Fibroblast of skin of scalp (primary cell): ENCODE measurements at places on chromosomes 13 and 19.

DNA sequence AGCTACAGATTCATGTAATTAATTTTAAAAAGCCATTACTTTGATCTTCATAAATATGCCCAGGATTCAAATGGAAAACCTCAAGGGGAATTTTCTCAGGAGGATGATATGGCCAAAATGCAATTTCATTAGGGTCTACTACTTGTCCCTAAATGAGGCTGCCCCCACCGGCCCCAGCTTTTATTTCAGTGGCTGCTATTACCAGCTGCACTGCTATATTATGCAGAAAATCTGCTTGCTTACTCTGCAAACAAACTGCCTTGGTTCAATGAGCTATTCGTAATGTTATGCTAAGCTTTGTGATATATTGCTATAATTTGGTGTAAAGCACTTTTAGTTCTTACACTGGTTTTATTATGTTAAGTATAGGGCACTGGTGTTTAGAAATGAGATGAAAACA is 137.3 kb upstream of the TMTC4 start:
- DNase-seq, result no peak

GRCh38 chr19:4896372-4896771 is 6.3 kb downstream of the ARRDC5 start:
- DNase-seq, result peak; percentile 14

- DNase-seq, result no peak
These were observed 1.1 kb upstream of the WTIP start for GRCh38 chr19:34480491-34480890.

- peak; percentile 68 for DNase-seq
These were observed 5.9 kb upstream of the GDF15 start for GRCh38 chr19:18379803-18380747.

GRCh38 chr19:6099599-6099998 is 10.7 kb downstream of the RFX2 start:
- no peak for DNase-seq

DNA sequence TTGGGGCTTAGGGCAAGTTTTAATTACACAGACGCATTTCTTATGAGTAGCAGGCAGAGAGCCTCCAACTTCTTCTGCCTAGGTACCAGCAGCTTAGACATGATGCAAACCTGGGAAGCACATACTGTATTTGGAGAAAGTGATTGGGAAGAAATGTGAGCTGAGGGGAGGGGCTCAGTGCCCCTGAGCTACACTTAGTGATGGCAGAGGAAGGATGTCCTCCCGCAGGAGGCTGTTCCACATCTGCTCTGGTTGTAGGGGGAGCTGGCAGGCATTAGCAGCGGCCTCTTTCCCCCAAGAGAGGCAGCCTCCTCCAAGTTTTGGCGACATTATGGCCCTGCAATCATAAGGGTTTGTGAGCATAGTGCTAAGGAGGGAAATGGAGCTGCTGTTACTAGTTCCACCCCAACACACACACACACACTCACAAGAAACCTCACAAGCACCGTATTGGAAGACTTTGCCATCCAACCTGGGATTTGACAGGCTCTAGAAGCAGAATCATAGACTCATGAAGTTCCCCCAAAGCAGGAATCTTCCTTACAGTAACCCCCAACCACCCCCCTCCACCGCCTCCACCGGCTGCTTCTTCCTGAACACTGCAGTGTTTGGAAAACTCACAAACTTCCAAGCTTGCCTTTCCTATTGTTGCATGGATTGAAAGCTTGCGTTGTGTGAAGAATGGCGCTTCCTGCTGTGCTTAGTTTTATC is 3.3 kb downstream of the ALOX5AP start:
- DNase-seq, result no peak

DNA sequence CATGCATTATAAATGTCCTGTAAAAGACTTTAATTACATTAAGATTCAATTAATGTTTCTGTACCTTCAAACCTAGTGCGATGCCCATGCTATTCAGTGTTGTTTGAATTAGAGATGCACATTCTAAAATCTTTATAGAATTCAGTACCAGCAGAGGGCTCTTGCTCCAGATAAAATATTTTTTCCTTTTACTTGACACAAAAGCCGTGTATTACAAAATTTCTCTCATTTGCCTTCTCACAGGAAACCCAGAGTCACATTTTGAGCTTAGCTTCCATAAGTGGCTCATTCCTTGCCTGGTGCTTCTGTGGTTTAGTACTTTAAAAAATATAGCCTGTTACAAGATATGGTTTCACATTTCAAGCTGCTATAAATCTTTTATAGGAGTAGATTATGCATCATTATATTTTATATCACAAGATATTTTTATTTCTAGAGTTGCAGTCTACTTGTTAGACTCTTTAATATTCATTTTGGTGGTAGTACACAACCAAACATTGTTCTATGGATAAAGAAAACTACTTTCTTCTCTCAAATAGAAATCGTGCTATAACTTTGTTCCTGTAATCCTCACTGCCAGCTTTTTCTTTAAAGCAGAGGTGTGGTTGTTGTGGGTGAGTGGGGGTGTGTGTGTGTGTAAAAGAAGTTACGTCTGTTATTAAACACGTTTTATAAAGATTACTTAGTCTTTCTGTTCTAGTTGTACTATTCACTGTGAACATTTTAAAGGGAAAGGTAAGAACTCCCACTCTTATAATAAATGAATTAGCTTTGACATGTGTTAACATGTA is 101.4 kb downstream of the RNF17 start:
- DNase-seq, result no peak

DNA sequence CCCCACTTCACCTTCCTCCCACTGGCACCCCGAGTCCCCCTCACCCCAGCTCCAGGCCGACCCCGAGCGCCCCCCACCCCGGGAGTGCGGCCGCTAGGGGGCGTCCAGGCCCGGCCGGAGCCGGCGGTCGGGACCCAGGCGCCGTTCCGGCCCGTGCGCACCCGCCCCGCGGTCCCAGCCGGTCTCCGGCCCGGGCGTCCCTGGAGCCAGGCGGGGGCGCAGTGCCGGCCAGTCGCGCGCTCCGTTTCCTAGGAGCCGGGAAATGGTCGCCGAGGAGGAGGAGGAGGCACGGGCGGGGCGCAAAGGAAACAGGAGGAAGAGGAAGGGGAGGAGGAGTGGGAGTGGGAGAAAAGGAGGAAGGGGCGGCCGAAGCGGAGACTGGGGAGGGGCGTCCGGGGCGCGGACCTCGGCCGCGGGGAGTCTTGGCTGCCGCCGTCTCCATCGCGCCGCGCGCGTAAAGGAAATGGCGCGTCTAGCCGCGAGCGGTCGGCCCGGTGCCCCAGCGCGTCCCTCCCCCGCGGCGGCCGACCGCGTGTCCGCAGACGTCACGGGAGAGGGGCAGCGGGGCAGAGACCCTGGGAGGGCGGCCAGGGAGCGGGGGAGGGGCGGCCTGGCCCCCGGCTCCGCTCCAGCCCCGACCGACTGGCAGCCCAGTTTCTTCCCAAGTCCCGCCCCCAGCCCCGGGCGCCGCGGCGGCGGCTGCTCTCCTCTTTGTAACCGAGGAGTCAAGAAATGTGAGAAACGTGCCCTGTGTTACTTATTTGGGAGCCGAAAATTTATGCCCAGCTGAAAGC is 1.1 kb upstream of the KCTD15 start:
- DNase-seq, result peak; percentile 93

DNA sequence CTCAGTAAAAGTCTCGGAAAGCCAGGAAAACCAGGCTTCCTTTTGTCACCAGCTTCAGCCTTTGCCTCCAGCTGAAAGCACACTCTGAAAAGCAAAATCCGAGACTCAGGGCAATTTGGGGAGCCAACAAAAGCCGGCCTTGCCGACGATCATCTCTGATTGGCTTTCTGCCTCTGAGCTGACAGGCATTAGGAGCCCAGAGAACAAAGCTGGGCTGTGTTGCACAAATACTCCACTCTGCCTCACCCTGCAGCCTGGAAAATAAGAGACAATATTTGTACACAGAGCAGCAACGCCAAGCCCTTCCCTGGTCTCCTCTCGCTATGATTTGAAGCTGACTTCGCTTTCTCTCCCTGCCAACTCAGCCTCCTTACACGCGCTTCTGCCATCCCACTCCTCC is 46.9 kb downstream of the CACNA1A start:
- DNase-seq, result no peak

DNA sequence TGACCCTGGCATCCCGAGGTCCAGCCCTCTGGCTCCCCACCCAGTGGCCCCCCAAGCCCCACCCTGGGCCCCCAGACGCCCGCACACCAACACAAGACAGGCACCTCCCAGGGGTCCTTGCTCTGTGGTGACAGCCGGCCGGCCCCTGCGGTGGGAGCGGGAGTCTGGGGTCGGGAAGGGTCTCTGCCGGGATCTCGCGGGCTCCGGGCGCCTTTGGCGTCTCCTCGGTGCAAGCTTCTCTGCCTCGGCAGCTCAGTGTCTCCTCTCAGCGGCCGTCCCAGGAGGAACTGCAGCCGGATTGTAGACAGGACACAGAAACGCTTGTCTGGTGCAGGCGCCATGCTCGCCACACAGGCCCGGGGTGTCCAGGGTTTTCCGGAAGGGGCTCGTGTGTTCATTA is 43.7 kb downstream of the TMEM255B start:
- peak; percentile 17 for DNase-seq

DNA sequence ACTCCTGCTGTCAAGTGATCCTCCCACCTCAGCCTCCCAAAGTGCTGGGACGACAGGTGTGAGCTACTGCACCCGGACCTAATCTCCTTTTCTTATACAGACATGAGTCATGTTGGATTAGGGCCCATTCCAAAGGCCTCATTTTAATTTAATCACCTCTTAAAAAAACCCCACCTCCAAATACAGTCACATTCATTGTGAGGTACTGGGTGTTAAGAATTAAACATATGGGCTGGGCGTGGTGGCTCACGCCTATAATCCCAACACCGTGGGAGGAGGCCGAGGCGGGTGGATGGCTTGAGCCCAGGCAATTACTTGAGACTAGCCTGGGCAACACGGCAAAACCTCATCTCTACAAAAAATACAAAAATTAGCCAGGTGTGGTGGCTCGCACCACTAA is 46.6 kb downstream of the PIN1 start:
- DNase-seq, result no peak

DNA sequence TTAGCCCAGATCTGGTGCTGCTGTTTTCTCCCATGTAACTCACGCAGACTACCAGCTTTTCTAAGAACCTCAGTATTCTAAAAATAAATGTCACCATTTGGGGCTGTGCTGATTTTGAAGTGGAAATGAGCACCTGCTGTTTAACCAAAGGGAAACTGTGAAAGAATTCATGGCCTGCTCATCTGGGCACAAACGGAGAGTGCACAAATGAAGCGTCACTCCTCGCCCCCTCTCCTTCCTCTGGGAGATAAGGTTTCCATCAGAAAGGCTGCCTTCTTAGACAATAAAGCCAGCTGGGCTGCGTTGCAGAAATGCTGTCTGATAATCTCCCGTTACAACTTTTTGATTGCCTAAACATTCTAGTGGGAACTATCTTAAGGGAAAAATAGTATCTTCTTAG is 73.7 kb upstream of the SLC15A1 start:
- DNase-seq, result no peak

GRCh38 chr13:47990427-47990826 is 10.6 kb downstream of the SUCLA2 start:
- no peak for DNase-seq

DNA sequence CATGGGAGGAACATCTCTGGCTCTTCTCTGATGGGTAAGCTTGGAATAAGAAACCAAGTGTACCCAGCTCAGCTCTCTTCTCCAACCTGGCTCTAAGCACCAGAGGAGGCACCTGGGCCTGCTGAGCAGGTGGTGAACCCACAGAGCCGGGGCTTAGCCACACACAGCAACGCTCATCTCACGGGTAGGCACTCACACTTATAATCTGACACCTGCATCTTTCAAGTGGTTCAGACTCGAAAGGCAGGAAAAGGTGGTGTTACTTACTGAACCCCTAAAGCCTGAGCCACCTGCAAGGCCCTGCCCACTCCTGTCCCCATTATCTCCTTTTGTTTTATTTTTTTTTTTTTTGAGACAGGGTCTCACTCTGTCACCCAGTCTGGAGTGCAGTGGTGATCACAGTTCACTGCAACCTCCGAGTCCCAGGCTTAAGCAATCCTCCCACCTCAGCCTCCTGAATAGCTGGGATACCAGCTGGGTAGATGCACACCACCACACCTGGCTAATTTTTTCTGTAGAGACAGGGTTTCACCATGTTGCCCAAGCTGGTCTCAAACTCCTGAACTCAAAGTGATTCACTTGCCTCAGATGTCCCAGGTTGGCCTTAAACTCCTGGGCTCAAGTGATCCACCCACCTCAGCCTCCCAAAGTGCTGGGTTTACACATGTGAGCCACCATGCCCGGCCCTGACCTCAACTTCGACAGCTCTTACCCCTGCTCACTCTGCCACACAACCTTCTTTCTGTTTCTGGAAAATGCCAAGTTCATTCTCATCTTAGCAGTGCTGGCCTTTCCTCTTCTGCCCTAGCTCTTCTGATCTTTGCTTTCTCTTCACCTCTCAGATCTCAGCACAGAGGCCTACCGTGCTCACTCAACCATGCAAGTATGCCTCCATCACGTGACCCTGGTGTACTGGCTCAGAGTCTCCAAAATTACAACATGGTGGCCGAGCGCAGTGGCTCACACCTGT is 9.7 kb downstream of the FBXL12 start:
- no peak for DNase-seq

- peak; percentile 54 for DNase-seq
These were observed 87.9 kb downstream of the KLF5 start for GRCh38 chr13:73146707-73147106.

DNA sequence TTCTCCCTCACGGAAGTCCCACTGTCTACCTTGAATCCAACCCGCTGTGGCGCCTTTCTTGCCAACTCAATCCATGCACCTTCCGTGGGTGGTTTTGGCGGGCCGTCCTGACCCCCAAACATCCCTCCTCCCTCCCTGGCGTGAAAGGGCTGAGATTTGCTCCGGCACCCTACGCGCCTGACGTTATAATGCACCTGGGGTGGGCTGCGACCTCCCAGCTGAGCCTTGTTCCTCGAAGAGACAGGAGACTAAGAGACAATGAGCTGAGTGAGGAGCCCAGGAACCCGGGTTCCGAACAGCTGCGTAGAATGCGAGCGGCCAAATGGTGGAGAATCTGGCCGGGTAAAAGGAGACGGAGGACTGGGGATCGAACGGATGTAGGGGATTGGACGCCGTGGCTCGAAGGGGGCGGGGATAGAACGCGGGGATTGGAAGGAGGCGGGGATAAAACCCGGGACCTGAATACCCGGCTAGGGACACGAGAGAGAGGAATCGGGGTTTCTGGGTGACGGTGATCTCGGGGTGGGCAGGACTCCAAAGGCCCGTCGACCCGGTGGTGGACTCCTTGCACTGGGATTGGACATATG is at the start of gene CPT1C:
CPT1C (plus strand) TSS at position 461 of the 587 bp plus-strand sequence. CDS start 1,137 bp downstream, outside the sequence.
- DNase-seq, result peak; percentile 83

GRCh38 chr19:1752757-1753728 is at the start of gene ONECUT3:
Gene ONECUT3 (plus strand): TSS chr19:1753506. CDS start chr19:1753663, 157 bp downstream.
- DNase-seq, result no peak
